ENCODE measurements at places on chromosomes 5 and 9.

GRCh38 chr9:134955801-134956200 is 38.1 kb upstream of the FCN1 start:
- no peak for DNase-seq

DNA sequence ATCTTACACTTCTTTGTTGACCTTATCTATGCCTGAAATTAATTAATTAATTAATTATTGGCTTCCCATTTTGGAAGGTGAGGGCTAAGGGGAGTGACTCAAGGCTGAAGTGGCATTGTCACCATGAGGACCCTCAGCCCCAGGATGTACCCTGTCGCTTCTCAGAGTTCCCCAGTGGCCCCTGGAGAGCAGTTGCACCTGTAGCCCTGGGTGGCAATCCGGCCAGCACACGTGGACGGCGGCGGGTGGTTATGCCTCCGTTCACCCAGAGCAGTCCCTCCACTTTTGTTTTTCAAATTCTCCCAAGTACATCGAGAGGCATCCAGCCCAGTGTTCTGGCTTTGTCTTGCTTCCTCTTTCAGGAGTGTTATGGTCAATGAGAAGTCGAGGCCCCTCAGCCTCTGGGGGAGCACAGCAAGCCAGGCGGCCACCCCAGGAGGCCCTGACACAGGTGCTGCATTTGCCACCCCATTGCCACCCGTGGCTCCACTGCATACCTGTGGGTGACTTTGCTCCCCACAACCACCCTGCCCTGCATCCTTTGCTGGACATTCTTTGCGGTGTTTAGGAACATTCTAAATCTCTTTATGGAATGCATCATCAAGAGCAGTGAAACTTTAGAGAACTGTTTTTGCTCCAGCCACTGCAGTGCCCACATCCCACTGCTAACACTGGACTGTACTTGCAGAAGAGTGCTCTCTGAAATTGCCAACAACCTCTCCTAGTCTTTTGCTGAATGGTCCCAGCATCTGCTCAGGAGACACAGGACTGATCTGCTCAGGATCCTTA is 11.5 kb upstream of the IRX2 start:
- no peak for DNase-seq

GRCh38 chr5:79992891-79993657 is 2.0 kb upstream of the MTX3 start:
- no peak for DNase-seq

GRCh38 chr5:139482050-139482889 is at the start of gene STING1:
TSS of gene STING1 (minus strand) at chr5:139482758. CDS start at chr5:139481704, 1,054 bp downstream.
- DNase-seq, result peak; percentile 21

DNA sequence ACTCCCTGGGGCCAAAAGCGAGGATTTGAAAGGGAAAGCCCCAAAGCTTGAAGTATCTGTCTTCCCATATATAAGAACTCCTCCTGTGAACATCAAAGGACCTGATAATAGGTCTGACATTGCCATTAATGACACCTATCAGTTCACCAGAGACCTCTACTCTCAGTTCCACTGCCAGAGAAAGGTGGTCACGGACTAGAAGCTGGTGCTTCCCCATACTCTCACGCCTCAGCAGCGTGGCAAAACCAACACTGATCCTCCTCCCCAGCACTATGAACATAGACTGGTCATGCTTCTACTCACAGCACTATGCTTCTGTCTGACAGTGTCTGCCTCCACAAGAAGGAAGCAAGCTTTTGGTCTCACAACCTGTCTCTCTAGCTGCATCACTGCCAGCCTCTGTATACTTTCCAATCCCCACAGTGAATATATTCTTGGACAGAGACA is 37.9 kb downstream of the NRG2 start:
- DNase-seq, result no peak

- no peak for DNase-seq
These were observed 235.6 kb upstream of the C9orf72 start for GRCh38 chr9:27808864-27809263.

Measured in stimulated activated CD4-positive, alpha-beta T cell treated with anti-CD3 and anti-CD28 coated beads, Interleukin-2, amount 100 ng/mL, for 4 hours (primary cell).